H4 (cell line): ENCODE measurements at places on chromosomes 12 and 14. TPM values are rescaled to one million over a fixed set of nuclear protein-coding genes. Genes with fewer than 3 reads are reported as not detected.

- DNase-seq: no peak
Observed at GRCh38 chr12:125406131-125406530, 340.9 kb downstream of the AACS start.

Gene PLA2G1B
- total RNA-seq: not detected in 2 replicates

DNA sequence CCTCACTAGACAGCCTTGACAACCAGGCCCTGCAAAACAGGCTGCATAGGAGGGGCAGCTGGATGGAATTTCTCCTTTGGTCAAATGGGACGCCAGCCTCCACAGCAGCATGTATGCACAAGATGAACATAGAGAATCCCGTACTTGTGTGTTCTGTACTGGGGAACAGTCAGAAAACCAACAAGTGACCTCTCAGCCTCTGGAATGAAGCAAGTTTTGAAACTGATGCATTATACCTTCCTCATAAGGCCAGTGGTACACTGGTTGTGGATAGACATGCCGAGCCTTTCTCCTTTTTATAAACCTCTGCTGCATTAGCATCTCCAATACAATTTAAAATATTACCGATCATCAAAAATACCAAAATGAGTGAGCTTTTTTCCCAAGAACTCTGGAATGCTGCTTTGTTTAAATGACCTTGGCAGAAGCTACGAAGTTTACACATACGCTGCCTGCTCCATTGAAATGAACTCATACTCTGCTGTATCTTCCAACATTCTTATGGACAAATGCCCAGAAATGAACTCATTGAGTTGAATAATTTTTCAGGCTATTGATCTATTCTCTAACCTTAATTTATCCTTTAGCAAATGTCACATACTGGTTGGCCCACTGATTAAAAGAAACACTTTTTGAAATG, 47.6 kb upstream of the FERMT2 start:
- no peak for DNase-seq

Gene SLC25A21
- total RNA-seq: not detected in 2 replicates

Gene ACSM4
- total RNA-seq: not detected in 2 replicates

DNA sequence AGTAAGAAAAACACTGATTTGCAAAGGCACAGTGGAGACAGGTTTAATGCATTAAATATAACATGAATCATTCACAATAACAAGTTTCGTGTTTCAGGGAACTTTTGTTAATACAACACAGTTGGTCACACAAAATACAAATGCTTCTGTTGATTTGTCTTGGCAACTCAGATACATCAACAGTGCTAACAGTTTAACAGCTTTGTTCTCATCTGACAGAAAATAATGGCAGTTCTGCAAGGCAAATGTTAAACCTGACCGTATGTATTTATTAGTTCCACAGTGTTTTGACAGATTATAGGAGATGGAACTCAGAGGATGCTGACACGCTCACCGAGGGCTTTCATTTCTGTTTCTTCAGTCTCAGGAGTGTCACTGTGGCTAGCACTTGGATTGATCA, 350.7 kb downstream of the PRKD1 start:
- DNase-seq: no peak
